Right lung (tissue), 10 donors: ENCODE measurements at places on chromosomes 2 and 18. TPM values are rescaled to one million over a fixed set of nuclear protein-coding genes. Genes with fewer than 3 reads are reported as not detected.

GRCh38 chr2:63257473-63257872 is 206.8 kb downstream of the OTX1 start:
- DNase-seq = no peak

Gene LONRF2
- polyA plus RNA-seq = 3.4 TPM

GRCh38 chr2:88549616-88550292 is 77.5 kb downstream of the EIF2AK3 start:
- no peak for DNase-seq

- no peak for DNase-seq
Observed at GRCh38 chr2:117064021-117064420, 750.5 kb upstream of the DDX18 start.

Gene TRABD2A
- 22.5 TPM for polyA plus RNA-seq

DNA sequence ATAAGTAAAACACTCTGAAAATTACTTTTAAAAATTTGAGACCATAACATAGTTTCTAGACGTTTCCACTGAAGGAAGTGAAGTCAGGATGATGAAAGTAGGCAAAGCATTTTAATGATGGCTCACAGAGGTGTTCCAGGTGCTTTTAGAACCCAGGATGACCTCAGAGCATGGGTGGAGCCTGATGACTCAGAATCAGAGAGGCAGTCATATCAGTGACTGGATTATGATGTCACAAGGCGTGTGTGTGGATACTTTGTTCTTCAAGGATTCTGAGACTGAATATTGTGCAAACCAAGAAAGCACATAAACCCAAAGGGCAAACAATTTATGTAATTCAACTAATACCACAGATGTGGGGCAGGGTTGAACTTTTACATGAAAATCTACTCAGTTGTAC is 208.0 kb upstream of the FBXO11 start:
- no peak for DNase-seq

GRCh38 chr18:43079422-43079821 is 36.1 kb downstream of the RIT2 start:
- no peak for DNase-seq

DNA sequence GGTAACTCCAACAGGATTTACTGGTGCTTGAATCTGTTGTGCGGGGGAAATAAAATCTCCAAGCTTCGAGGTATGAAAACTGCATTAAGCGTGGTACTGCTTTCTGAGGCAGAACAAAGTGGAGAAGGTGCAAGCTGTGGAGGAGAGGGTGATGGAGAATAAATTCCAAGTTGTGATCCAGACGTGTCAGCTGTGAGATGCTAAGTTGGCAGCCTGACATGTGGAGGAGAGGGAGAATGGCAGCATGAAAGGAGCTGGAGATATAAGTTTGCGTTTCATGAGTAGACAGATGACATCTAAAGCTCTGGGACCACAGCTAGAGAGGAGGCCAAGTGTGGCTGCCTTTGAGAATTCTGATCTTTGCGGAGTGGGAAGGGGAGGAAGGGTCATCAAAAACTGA is 411.8 kb downstream of the FBXO15 start:
- DNase-seq = no peak

DNA sequence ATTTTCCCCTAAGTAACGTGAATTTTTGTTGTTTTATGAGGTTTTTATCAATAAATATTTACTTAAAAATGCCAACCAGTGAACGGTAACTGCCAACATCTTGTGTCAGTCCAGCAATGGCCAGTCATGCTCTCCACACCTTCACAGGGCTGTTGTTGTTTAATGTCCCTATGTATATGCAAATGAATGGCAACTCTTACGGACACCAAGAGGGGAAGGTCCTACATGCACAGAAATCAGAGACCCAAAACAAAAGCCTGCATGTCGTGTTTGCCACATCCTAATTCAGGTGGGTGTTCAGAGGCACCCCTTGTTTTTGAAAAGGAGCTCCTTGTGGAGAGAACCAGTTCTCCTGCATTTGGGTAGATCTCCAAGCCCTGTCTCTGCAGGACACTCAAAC is 4.8 kb upstream of the FTCDNL1 start:
- DNase-seq = no peak

- DNase-seq = no peak
Observed at GRCh38 chr2:224796695-224797305, 80.6 kb upstream of the CCDC195 start.

- no peak for DNase-seq
Observed at GRCh38 chr2:30293303-30293921, 62.1 kb downstream of the LBH start.

GRCh38 chr2:161044921-161045320 is 115.3 kb upstream of the TANK start:
- DNase-seq = peak; percentile 32

Gene PDCD1
- polyA plus RNA-seq = 0.30 TPM

GRCh38 chr18:61892683-61893308 is at the start of gene RNF152:
Gene RNF152 (minus strand): TSS chr18:61893007. CDS start chr18:61816463, 76,544 bp downstream.
- DNase-seq = peak; percentile 29

Gene RAD51AP2
- 0.69 TPM for polyA plus RNA-seq

Gene KIAA2012
- polyA plus RNA-seq = 0.46 TPM

DNA sequence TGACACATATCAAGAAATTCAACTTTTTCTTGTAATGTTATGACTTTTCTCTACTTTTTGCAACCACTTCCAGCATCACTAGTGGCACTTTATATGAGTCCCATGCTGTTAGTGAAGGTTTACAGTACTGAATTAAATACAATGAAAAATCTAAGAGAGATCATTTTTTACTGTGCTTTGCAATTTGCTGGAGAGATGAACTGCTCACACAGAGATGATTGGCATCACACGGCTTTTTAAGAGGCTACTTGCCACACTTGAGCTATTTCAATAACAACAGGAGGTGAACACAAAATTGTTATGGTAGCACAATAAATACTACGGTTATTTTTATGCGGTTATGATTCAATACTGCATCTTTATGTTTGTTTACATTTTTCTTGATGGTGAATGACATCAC is 88.9 kb downstream of the DAW1 start:
- no peak for DNase-seq

DNA sequence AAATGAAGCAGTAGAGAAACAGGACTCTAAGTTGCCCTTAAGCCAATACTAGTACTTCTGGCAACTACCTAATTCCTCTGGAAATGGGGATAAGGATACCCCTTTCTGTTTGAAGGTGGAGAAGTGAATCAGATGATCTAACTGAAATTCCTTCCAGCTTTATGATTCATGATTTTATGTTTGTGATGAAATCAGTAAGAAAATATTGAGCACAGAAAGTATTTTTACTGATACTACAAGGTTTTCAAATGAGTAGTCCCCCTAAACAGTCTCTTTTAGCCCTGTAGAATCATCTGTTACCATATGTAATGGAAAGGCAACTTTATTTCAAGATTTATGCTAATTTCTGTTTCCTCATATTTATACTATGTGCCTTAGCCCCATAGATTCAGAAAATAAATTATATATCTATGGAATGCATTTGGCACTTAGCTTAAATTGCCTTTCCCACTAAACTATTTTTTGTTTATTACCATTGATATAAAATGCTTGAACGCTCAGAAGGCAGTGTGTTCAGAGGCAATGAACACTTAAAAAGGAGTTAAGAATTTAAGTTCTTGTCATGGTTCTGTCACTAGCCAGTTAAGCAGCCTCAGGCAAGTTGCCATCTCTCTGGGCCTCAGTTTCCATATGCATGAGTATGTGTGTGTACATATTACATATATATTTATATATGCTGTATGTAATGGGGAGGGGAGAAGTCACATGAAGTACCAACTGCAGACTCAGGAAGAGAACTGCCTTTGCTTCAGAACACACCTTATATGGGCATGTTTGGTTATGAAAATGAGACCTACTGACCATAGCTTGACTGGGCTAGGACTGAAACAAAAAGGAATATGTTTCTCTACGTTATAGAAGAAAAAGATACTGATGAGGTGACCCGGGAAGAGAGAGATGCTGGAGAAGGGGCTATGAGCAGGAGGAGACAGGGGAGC is 97.7 kb downstream of the CDC42EP3 start:
- no peak for DNase-seq

Gene AQP12A
- polyA plus RNA-seq = not detected

- peak; percentile 38 for DNase-seq
Observed at GRCh38 chr2:127834951-127835350, 23.0 kb downstream of the POLR2D start.

- DNase-seq = no peak
Observed at GRCh38 chr2:23603581-23603980, 218.6 kb downstream of the KLHL29 start.

Gene GEN1
- 15.9 TPM for polyA plus RNA-seq

Gene ARL4C
- polyA plus RNA-seq = 22.6 TPM
